ENCODE measurements at places on chromosomes 7 and 10.

DNA sequence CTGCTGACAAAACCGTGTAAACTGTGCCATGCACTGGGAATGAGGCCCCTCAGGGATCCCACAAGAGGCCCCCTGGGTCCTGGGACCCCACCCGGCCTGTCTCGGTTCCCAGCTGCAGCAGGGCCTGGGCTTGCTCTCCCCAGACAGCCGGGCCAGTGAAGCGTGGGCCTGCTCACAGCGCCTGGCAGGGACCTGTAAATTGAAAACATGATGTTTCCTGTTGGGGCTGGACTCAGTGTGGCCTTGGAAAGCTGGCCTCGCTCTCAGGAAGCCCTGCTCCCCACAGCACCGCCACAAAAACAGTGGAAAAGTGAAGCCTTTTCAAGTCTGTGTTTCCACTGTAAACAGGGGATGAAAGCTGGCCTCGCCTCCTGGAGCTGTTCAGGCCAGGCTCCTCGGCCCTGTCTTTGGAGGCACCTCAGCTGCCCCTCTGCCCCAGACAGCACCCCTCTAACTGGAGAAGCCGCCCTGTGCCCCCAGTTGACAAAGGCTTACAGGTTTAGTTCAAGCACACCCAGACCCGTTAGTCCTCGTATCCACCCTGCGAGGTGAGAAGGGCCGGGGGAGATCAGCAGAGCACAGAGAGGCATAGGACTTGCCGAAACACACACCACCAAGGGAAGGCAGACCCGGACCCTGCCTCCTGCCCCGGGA lies 108.3 kb downstream of the ZMIZ1 start:
- ATAC-seq, result no peak

DNA sequence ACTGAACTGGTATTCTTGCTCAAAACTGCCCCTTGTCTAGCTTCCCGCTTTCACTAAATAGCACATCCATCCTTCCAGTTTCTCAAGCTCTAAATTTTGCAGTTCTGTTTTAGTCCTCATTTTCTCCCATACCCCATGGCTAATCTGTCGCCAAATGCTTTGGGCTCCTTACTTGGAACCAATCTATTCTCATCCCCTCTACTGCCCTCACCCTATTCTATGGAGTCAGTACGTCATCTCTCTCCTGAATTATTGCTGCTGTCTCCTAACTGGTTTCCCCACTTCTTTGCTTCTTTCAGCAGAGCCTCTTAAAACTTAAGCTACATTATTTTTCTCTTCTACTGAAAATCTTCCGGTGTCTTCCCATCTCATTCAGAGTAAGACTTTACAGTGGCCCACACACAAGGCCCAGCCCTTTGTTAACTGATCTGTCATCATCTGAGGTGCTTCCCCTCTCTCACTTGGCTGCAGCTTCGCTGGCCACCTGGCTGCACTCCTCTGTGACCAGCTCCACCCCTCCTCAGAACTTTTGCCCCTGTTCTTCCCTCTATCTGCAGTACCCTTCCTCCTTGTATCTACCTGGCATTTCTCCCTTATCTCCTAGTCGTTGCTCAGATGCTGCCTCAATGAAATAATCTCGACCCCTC lies 9.9 kb downstream of the STARD3NL start:
- no peak for ATAC-seq

DNA sequence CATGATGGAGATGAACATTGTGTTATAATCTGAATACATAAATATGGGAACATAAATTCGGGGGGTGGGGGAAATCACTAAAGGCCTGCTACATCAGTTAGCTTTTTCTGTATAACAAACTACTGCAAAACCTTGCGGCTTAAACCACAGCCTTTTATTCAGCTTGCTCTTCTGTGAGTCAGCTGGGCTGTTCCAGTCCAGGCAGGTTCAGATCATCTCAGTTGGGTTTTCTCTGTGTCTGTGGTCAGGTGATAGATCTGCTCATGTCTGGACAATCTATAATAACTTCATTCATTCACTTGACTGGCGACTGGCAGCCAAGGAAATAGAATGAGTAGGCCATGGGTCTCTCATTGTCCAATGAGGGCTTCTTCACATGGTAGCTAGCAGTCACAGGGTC lies 23.5 kb downstream of the HTR7 start:
- peak; percentile 92 for ATAC-seq

GRCh38 chr10:11441151-11441535 lies 170.3 kb downstream of the USP6NL start:
- ATAC-seq, result no peak

DNA sequence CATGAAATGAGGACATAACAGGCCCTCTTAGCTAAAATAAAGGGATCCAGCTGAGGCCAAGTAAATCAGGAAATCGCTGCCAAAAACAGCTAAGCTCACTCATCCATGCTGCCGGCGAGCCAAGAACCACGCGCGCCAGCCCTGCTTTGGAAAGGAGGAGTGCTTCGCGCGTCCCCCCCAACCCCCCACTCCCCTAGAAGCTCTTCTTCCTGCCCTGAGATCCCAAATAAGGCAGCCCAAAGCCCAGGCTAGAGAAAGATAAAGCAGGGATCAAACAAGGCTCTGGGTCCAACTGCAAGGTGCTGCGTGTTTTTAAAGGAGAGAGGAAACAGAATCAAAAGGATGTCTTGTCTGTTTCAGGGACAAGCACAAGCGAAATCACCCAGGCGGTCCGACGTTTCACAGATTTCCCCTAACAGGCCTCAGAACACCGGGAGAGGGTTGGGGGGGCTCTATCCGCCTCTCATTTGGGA lies 168.3 kb upstream of the AUTS2 start:
- ATAC-seq, result no peak

Data from esophagus mucosa (tissue), 1 donor.